ENCODE measurements at places on chromosomes 12 and 14.

DNA sequence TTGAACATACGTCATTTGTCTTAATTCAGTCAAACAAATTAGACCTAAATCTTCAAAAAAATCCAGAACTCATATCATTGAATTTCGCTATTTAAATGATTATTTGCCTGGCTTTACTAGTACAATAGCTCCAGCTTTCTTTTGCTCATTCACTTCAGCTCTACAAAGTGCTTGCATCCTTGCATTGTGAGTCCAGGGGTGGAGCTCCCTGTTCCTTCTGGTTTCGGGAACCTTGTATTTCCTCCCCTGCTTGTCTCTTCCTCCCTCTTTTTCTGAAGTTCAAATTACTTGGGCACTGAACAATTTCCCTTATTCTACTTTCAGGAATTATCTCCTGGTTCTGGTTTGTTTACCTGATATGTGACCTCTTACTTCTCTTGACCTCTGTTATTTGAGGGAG, 58.1 kb upstream of the KITLG start:
- no peak for DNase-seq

DNA sequence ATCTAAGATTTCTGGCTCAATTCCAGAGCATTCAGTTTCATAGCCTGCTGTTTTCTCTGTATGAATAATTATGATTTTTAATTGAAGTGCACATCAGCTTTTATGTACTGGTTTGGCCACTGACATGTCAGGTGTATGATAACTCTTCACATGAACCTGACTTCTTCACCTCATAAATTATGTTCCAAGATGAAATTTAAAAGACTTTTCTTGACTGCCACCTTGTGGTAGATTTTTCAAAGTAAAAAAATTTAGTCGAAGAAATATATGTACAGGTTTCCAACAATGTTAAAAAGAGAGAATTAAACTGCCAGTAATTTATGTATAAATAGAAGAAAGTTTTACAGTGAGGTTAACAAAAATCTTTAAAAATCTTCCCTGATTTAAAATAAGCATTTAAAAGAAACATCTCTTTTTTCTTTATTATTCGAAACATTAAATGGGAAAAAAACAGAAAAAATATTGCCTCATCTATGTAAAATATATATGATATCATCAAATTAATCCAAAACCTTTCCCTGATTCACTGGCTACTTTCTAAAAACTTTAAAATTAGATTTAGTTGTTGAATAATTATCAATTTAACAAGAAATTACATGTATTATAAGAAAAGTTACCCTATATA, 124.9 kb upstream of the ATXN7L3B start:
- peak; percentile 14 for DNase-seq

GRCh38 chr14:42277840-42278239, 671.2 kb downstream of the LRFN5 start:
- DNase-seq = no peak

DNA sequence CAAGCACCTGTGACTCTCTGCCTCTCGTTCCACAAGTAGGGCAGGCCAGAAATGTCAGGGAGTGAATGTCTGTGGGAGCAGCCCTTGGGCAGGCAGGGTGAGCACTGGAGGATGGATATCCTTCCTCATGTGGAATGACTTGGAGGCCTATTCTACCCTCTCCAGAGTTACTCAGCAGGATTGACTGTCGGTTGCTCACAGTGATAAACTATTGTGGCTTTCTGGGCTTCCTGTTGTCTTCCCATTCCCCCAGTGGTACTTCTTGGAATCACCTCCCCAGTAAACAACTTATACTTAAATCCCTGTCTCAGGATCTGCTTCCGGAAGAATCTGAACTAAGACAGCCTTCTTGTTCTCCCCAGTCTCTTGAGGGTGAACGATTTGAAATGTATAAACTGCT, 79.6 kb upstream of the MANSC4 start:
- peak; percentile 35 for DNase-seq

DNA sequence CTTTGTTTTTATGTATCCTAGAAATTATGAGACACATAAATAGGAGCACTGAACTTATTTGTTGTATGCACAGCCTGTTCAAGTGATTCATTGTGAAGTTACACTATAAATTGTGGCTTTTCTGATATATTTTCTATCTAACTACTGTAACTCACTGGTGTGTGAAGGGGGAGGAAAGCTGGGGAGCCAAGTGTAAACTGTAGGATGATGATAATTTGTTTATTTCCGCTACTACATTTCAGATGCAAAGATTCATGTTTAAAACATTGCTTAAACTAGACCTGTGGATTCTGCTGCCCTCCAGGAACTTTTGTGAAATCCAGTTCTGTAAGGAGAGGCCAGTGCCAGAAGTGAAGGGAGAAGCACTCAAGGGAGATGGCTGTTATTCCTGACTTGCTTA, 3.3 kb downstream of the TMTC2 start:
- no peak for DNase-seq

- no peak for DNase-seq
These were observed 60.7 kb downstream of the SSPN start for GRCh38 chr12:26255893-26256645.

DNA sequence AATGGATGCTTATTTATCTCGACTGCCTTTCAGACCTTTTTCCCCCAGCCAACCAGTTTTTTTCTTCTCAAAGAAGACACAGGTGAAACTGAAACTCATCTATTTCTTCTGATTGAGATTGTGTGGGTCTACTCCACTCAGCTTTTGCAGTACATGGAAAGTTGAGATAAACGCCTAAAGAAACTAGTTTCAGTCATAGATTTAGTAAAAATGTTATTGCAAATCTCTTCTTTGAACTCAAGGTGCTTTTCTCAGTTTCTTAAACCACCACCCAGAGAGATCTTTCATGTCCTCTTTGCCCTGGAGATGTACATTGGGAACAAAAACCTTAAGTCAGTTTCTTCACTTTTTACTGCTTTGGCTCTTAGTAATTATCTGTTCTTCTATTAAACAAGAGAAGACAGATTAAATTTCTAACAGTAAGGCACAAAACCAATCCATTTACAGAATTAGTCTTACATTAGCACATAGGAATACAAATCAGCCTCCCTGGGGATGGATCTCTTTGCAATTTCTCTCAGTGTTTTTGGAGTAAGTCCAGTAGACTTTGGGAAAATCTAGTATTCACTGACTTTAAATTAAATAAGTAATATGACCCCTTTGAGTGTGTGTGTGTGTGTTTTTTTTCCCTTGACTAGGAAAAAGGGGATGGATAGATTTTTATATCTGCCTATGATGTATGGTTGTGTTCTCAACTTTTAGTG, 11.6 kb downstream of the FBXW8 start:
- no peak for DNase-seq

DNA sequence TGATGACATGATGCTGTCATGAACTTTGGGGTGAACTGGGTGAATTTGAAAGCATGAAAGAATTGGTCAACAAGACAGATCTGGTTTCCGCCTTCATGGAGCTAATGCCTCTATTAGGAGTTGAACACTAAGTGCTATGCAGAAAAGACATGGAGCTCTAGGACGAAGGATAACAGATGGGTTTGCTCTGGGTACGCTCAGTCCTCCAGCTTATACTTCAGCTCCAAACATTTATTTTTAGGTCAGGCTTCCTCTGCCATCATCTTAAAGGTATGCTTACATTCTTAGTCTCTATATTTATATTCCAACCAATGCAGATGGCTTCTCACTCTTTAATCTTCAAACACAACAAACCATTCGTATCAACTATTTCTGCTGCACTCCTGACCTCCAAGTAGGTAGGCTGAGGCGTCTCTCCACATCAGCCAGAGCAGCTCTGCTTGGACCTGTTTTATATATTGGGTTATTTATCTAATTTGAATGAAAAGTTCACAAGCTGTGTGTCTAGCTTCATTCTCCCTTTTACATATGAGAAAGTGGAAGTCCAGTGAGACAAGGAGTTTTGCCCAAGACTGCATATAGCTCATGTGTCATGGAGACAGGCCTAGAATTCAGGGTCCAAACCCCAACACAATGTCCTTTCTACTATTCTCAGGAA, 226.3 kb downstream of the SPTSSA start:
- no peak for DNase-seq

GRCh38 chr12:128853600-128854197, 421 bp downstream of the GLT1D1 start:
- DNase-seq = no peak

- DNase-seq = no peak
These were observed 404.7 kb downstream of the MDGA2 start for GRCh38 chr14:47270715-47271114.

GRCh38 chr14:42490536-42490935, 883.9 kb downstream of the LRFN5 start:
- no peak for DNase-seq

All from RPMI7951 (cell line).